ENCODE measurements at places on chromosomes 3 and 15.
A peak's percentile ranks its signal among the peaks of the same experiment; 100 is the strongest.

DNA sequence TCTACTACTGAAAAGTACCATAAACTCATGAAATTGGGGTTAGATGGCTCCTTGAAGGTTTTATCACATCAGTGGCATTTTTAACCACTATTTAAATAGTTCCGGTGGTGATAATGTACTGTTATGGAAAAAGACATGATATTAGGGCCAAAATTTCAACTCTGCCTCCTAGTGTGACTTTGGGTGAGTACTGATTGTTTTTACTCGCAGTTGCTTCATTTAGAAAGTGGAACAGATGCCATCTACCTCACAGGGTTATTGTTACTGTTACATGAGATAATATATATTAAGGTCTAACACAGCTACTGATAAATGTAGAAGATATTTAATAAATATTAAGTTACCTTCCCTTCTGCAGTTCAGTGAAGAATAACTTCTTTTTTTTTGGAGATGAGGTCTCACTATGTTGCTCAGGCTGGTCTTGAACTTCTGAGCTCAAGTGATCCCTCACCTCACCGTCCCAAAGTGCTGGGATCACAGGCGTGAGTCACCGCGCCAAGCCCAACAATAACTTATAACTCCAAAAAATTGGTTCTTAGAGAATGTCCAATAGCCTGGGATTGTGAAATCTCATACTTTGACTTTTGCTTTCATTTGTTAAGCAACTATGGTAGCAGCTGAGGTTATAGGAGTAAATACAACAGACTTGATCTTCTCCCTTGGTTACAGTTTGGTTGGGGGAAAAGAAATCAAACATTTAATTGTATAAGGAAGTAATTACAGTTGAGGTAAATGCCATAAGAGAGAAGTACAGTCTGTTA, 48.3 kb downstream of the MEF2A start:
- peak; percentile 30 for DNase-seq

GRCh38 chr3:8887435-8888300, 75.6 kb downstream of the RAD18 start:
- no peak for DNase-seq

DNA sequence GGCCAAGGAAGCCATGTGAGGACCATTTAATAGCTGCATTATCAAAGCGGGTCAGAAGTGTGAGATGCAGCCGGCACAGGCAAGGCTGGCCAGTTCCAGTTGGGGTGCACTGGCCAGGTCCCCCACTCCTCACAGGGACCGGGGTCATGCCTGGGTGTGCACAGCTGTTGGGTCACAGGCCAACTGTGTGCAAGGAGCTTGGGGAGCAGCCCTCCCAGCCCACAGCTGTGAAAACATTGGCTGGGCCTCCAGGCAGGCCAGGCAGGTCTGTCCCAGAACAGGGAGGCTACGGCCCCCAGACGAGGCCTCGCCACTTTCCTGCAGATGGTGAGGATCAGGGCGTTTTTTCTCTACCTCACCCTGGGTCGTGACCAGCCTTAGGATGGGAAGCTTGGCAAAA, 521.0 kb downstream of the NTRK3 start:
- no peak for DNase-seq

DNA sequence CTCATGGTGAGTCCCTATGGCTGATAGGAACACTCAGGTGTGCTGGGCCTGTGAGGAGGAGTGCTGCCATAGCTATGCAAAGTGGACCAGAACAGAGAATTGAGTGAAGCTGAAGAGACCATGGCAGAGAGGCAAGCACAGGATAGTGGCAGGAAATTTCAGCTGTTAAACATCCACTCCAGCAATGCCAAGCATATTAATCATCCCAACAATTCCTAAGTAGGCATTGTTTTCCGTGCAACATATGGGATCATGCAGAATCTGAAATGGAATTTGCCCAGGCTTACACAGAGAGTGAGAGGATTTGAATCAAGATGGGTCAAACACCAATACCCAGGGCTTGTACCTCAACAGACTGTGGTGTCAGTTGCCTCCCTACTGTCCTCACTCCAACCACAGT, 582.6 kb upstream of the UBE2E2 start:
- no peak for DNase-seq

- DNase-seq = no peak
These were observed 30.7 kb downstream of the SCN11A start for GRCh38 chr3:39021029-39021428.

GRCh38 chr15:60914360-60914759, 314.7 kb downstream of the RORA start:
- no peak for DNase-seq

GRCh38 chr3:57086201-57086600, 25.7 kb downstream of the SPATA12 start:
- no peak for DNase-seq

GRCh38 chr3:177746337-177746933, 549.2 kb upstream of the TBL1XR1 start:
- DNase-seq = peak; percentile 49

- no peak for DNase-seq
These were observed 81.6 kb downstream of the ST6GAL1 start for GRCh38 chr3:187011915-187012314.
